Activated naive CD4-positive, alpha-beta T cell treated with anti-CD3 and anti-CD28 coated beads, Interleukin-2, amount 50 U/mL, for 72 hours (primary cell): ENCODE measurements at places on chromosomes 2 and 18.

GRCh38 chr2:241606186-241606585 is 30.8 kb downstream of the THAP4 start:
- no peak for DNase-seq

GRCh38 chr18:63213331-63213900 is 106.2 kb downstream of the BCL2 start:
- DNase-seq, result no peak

DNA sequence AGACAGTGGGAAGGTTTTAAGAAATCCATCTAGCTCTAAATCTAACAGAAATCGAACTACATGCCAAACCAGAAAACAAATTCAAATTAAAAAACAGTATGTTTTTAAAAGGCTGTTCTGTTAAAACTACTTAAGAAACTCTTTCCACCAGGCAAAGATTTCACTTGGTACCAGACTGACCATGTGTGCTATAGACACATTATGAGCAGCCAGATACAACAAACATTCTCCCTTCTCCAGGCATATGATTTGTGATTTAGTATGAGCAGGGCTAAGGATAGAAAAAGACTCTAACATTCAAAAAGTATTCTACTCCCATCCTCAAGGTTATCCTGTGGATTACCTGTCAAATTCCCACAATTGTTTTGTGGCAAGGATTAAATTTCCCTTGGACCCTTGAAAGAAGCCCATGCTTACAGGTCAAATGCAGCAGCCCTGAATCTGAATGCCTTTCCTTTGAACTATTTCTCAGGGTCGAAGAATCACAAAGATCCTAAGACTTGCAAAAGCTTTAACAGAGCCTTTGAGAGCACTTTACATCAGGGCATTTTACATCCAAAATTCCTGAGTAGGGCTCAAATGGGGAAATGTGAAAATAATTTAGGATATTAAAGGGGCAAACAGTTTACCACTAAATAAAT is 42.5 kb upstream of the TTC32 start:
- no peak for DNase-seq

DNA sequence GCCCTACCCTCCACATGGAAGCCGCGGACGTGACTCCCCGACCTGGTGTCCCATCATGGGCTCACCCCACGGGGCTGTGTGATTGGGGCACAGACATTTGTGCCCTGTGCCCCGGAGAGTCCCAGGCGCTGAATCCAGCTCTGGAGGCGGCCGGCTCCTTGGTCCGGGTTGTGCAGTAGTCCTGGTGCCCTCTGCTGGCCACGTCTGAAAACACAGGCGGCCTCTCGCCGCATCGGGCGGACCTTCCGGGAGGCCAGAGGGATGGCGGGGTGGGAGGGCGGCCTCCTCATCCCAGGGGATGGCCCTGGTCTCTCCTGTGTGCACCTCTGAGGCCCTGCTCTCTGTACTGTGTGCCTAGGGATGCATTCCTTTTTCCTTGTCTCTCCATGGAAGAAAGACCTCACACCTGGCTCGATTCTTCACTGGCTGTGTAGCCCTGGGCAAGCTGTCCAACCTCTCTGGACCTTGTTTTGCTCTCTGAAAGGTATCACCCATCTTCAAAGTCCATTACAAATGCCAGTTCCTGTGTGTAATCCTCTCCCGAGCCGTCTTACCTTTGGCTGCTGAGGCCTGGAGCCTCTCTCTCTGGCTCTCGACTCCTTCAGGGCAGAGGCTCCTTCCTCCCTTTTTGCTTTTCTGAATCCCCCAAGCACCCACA is 27.6 kb downstream of the CELF4 start:
- DNase-seq, result peak; percentile 67

DNA sequence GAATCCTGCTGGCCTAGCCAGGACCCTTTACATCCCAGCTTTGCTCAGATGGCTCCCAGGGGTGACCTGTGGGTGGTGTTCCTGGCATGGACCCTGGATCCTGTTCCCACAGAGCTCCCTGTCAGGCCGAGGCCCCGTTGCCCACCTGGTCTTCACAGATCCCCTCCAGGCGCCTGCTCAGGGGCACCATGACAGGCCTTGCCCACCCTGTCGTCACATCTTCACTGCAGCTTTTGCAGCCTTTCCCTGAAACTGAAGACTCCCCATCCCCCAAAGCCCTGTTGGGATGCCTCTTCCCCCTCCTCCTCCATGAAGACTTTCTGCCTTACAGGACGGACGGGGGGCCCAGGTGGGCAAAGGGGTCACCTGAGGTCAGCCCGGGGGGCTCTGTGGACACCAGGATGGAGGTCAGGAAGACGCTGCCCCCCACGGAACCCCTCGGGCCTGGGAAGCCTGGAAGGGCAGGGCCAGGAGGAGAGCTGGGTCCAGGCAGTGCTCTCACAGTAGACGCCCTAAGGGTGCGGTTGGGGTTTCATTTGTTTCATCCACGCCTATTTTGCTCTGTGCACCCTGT is 13.0 kb upstream of the KIF1A start:
- no peak for DNase-seq

DNA sequence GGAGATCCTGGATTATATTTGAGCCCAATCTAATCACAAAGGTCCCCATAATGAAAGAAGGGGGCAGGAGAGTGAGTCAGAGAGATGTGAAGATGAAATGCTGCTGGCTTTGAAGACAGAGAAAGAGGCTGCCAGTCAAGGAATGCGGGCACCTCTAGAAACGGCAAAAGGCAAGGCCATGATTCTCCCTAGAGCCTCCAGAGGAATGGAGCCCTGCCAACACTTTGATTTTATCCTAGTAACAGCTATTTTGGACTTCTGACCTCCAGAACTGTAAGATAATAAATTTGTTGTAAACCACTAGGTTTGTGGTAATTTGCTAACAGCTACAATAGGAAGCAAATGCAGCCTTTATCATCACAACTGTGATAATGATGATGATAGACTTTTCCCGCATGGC is 32.9 kb downstream of the LBH start:
- DNase-seq, result no peak

DNA sequence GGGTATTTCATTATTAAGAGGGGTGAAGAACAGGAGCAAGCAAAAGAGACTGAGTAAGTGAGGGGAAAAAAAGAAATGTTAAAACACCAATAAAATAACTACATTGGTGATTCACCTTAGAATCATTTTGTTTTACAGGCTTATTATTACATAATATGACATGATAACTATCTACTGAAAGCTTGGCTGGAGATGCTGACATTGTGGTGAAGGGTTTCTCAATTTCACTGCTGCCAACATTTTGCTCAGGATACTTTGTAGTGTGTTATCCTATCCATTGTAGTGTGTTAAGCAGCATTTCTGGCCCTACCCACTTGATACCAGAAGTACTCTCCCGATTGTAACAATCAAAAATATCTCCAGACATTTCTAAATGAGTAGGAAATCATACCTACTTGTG is 1564.6 kb upstream of the NXPH2 start:
- no peak for DNase-seq

DNA sequence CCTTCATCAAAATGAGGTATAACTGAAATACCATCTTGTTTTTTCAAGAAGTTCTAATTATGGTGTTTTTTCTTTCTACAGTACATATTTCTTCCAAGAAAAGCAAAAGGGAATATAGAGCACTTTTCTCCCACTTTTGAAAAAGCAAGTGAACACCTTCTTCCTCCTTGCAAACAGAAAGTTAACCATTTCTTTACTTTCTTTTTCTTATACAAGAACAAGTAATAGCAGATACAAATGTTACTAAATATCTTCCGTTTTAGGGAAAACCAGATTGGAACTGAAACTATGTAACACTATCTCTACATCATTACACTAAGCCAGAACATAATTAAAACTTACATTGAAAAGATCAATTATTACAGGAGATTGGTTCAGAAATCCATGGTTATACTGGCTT is 44.0 kb downstream of the COBLL1 start:
- no peak for DNase-seq

- no peak for DNase-seq
These were observed 17.7 kb downstream of the POU3F3 start for GRCh38 chr2:104871649-104871971.

DNA sequence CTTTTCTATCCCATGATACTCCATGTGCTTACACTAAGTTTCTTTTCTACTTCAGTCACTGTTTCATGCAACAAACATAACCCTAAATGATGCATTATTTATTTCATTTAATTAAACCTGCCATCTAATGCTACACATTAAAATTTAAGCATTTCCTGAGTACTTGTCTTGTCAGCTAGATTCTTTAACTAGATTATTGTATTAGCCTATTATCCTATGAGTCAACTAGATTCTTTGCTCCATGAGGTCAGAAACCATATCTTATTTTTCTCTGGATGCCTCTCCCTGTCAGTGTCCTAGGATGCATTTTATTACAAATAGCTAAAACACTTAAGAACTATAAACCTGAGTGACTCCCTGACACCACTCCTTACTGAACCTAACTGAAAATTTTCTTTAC is 652.4 kb downstream of the SLC4A3 start:
- DNase-seq, result no peak

- no peak for DNase-seq
These were observed 154.6 kb downstream of the DYM start for GRCh38 chr18:49305688-49306336.

DNA sequence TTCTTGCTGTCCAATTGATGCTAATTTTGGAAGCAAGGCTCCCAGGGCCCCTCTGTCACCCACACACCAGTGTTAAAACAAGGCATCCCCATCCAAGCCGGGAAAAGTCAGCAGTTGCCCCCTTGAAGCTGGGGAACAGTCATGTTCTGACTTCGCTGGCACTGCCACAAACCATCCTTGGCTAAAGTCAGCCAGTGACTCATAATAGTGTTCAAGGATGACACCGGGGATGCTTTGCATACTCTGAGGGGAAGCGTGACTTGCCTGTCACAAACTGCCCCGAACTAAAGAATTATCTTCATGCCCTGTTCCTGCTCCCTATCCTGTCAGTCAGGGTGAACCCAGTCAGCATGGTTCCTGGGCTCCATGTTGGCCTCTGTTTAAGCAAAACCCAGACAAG is 37.0 kb downstream of the TGFA start:
- DNase-seq, result no peak

- DNase-seq, result no peak
These were observed 58.2 kb downstream of the BCL2L11 start for GRCh38 chr2:111178730-111179405.

DNA sequence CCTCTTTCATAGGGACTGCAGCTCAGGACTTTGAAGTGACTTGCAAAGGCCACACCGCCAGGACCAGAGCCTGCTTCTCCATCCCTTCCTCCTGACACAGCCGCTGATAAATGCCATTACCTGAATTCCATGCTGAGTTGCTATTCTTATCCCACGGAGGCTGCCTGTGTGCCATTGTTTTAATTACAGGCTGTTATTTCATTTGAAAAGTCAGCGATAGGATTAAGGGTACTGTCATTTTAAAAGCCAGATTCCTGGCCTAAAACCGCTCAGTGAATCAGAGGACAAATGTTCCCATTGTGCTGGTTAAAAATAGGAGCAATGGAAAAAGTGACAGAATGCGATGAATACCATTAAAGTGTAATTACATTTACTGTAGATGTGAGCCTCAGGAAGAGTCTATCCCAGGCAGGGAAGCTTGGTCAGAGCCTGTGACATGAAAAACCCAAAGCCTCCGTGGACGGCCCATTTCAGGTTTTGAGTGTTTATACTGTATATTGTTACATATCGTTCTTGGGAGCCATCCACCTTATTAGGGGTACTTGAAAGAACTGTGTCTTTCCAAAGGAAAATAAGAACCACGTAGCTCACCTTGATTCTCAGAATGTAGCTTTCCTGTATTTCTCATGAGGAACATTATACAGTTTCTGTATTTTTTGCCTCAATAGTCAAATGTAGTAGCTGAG is 41.3 kb downstream of the PDCL3 start:
- DNase-seq, result no peak

- DNase-seq, result peak; percentile 4
These were observed 79.2 kb downstream of the LAMA1 start for GRCh38 chr18:7038330-7038851.

DNA sequence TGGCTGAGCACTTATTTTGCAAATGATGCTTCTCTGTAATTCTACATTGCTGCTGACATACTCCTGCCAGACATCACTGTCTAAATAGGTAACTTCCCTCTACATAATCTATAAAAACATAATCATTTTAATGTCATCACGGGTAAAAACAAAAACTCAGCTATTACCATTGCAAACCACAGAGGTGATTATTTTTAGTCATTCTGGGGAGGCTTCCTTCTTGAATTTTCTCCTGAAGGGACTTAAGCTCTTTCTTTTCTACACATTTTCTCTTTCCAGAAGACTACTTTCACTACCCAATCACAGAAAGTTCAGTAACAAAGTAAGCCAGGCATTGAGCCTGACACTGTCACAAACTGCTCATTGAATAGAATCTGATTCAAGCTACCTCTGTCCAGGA is 40.4 kb upstream of the NFU1 start:
- no peak for DNase-seq

GRCh38 chr2:40265602-40266001 is 186.3 kb downstream of the SLC8A1 start:
- DNase-seq, result no peak

DNA sequence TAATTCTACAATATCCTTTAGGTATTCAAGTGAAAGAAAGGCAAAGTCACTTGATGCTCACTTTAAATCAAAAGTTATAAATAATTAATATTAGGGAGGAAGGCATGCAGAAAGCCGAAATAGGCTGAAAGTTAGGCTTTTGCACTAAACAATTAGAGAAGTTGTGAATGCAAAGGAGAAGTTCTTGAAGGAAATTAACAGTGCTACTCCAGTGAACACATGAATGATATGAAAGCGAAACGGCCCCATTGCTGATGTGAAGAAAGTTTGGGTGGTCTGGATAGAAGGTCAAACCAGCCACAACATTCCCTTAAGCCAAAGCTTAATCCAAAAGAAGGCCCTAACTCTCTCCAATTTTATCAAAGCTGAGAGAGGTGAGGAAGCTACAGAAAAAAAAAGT is 103.1 kb upstream of the CXCR4 start:
- no peak for DNase-seq

- no peak for DNase-seq
These were observed 31.8 kb downstream of the TBC1D8 start for GRCh38 chr2:101119431-101119830.

DNA sequence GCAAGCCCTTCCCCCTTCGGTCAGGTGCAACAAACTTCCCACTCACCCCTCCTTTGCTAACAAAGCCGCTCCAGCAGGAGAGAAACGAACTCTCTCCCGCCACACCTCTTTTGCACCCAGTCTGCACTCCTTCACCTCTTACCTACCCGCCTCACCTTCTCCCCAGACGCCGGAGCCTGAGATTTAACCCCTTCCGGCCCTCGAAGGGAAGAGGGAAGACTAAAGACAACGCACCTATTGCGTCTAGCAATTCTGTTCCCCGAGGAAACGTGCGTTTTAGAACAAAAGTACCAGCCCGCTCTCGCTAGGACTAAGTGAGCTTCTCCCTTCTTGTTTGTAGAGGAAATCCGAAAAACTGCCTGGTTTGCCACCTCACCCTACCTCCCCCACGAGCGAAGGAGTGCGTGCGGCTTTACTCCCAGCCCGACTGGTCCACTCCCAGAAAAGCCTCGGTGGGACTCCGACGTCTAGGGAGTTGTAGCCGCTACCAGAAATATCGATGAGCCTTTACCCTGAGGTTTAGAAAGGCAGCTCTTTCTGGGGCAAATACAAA is 441 bp upstream of the PEX13 start:
- DNase-seq, result peak; percentile 70
